ENCODE measurements at places on chromosomes 6 and 20.

- no peak for DNase-seq
Observed at GRCh38 chr6:81105998-81106397, 646.5 kb downstream of the TENT5A start.

GRCh38 chr20:57224641-57225138 is 41.8 kb downstream of the BMP7 start:
- no peak for DNase-seq

DNA sequence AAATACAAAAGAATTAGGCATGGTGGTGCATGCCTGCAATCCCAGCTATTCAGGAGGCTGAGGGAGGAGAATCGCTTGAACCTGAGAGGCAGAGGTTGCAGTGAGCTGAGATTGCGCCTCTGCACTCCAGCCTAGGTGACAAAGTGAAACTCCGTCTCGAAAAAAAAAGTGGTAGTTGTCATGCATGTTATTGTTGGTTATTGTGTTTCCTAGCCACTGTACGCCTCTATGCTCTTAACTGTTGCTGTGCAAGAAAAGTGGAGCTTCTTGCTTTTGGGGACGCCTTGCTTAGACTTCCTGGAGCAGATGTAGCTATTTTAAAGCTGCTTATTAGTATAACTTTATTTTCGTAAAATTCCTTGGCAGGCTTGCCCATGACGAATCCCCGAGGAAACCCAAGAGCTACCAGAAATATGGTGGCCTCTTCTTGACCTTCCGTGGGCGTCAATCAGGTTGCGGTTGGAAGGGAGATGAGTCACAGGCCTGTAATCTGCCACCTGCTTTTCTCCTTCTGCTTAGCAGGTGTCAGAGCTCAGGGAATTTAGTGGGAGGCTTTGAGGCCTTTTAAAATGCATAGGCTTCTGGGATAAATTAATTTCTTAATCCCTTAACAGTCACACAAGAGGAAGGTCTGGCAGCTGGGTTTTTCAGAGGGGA is 17.3 kb downstream of the GABRR2 start:
- no peak for DNase-seq

DNA sequence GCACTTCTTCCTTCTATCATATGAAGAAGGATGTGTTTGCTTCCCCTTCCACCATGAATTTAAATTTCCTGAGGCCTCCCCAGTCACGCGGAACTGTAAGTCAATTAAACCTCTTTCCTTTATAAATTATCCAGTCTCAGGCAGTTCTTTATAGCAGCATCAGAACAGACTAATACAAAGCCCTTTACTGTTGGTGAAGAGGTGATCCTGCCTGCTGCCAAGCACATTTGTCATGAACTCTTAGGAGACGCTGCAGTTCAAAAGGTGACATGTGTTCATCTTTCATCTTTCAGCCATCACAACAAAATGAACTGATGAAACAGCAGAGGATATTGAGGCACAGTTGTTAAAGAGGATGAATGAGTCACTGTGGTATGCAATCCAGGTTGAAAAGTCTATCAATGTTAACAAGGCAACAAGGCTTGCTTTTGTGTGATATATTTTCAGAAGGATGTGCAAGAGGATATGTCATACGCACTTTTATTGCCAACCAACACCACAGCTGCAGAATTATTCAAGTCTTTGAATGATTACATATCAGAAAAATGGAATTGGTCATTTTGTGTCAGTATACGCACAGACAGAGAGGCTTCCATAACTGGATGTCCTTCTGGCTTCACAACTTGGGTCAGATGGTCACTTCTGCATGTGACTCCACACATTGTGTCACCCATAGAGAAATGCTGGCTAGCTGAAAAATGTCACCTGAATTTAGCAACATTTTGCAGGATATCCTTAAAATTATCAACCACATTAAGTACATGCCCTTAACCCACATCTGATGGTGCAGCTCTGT is 52.4 kb upstream of the PLN start:
- no peak for DNase-seq

GRCh38 chr6:138914701-138915100 is 73.4 kb downstream of the REPS1 start:
- no peak for DNase-seq

All from substantia nigra (tissue), 51 donors.